ENCODE measurements at places on chromosomes 7 and 10.
A peak's percentile ranks its signal among the peaks of the same experiment; 100 is the strongest.

- no peak for DNase-seq
Observed at GRCh38 chr7:151927011-151927410, 29.2 kb upstream of the GALNTL5 start.

DNA sequence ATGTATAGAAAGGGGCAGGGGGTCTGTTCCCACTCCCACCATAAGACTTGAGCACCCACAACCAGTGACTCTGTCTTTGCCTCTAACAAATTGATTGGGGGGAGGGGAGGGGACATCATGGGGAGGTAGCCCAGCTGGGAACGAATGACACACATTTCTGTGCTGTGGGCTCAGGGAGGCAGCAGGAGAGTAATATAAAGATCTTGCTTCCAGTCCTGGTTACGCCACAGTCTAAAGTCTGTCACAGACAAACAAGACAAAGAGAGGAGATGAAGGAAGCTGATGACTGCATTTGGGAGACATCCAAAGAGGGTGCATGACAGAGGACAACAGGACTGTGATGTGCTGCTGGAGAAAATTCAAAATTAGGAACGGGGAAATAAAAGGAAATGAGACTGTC, 153.9 kb downstream of the ACTR3B start:
- DNase-seq, result no peak

- no peak for DNase-seq
Observed at GRCh38 chr10:110416776-110417711, 80.7 kb upstream of the DUSP5 start.

- DNase-seq, result no peak
Observed at GRCh38 chr10:125795128-125795527, 19.5 kb upstream of the MMP21 start.

GRCh38 chr7:24972991-24973390, 7.0 kb downstream of the OSBPL3 start:
- no peak for DNase-seq

- no peak for DNase-seq
Observed at GRCh38 chr7:98594787-98595186, 22.3 kb upstream of the NPTX2 start.

GRCh38 chr7:43485580-43485979, 97.3 kb upstream of the STK17A start:
- DNase-seq, result no peak

DNA sequence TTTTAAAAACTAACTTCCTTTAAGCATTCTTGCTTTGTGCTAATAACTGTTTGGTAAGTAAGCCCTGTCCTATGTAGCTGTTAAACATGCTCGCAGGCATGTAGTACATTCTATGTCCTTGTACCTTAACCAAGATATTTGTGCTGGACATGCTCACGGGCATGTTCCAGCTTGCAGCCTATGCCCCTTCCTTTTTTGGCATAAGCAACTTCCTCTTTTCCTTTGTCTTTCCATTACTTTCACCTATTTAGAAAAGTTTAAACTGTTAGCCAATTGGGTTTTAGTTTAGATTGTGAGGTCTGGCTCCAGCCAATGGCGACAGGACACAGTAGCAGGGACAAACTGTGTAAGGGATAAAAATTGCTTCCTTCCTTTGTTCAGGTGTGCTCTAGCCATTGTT, 14.4 kb upstream of the APBB1IP start:
- DNase-seq, result no peak

DNA sequence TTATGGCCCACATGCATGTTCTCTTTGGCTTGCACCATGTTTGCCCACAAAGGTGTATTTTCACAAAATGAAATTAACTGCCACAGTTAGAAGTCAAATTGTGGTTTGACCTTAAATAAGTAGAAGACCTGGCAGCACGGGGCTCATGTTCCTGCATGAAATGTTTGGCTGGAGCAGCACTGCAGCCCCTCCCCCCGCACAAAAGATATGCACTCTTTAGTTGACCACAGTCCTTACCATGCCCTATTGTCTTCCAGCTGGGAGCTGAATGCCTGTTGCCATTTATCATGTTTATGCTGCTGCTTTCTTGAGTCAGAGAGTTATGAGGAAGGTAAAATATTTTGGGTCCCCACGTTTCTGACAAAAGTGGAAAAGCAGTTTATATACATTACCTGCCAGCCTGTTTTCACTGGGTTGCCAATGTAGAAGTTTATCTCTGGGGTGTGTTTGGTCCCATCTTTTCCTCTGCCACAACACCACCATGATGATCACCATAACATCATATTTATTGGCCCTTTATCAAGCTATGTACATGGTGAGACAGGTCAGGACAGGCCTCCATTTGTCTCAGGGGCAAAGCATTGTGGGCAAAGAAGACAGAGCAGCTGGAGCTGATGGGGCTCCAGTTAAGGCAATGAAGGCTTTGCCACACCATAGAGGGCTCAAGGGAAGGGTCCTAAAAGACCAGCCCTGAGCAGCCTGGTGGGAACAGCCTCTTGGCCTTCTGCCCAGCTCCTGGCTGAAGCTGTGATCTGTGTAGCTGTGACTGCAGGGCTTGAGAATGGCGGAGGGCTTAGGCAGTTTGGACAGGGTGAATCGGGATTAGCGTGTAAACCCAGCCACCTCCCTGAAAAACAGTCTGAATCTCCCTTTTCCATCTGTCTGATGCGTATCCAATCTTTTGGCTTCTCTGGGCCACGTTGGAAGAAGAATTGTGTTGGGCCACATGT, 5.4 kb downstream of the PRF1 start:
- DNase-seq, result no peak

- no peak for DNase-seq
Observed at GRCh38 chr7:72706521-72706920, 121.5 kb downstream of the TYW1B start.

- no peak for DNase-seq
Observed at GRCh38 chr7:63233881-63234280, 764.8 kb upstream of the ZNF722 start.

DNA sequence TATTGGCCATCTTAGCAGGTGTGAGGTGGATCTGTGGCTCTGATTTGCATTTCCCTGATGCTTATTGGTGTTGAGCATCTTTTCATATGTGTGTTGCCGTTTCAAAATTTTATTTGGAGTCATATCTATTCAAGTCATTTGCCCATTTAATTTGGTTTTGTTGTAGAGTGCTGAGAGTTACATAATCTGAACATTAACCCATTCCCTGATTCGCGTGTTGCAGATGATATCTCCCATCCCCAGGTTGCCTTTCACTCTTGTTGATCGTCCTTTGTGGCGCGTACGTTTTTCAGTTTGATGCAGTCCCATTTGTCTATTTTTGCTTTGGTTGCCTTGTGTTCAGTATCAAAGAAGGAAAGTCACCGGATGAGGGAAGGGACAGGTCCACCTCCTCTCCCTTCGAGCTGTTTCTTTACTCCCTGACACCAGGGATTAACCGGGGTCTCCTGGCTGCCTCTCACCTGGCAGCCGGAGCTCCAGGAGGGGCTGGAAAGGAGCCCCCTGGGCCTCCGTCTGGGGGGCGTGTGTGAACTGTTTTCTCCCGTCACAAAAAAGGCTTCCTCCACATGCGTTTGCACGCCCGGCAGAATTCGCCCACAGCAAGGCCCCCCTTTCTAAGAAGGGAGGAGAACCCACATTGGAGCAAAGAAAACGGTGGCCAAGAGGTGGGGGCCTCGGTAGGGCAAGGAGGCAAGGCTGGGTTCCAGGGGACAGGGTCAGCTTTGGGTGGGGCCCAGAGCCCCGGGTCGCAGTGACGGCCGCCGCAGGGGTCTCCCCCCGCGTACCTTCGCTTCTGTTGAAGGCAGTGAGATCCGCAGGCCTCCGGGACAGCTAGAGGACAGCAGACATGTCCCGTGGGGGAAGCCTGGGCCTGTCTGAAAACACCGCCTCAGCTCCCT, 8.3 kb downstream of the MNX1 start:
- no peak for DNase-seq

DNA sequence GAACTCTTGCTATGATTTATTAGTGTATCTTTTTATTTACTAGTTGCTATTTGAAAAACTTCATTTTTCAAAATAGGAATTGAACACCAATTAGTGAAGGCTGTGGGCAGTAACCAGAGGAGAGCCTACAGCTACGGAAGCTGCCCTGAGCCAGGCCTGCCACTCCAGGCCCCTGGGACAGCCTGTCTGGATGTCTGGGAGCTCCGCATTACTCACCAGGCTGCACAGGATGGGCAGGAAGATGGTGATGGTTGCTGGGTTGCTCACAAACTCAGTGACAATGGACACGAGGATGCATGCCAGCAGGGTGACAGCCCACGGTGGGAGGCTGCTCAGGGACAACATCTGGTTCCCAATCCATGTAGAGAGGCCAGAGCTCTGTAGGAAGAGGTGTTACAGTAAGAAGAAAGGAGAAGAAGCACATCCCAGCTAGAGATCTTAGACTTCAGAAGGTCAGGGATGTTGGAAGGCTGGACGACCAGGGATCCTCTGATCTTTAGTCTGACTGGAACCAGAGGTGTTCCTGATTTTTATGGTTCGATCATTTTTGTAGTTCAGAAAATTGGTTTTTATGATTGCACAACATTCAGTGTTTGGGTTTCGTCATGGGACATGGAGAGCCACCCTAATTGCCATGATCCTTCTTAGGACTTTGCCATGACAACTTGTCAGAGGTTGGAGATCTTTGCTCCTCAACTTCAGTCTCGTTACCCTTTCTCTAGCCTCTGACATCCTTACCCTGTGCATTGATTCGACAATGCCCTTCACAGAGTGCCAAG, 23.2 kb downstream of the STMP1 start:
- DNase-seq, result no peak

GRCh38 chr7:138449580-138449979, 10.5 kb upstream of the TRIM24 start:
- DNase-seq, result peak; percentile 66

DNA sequence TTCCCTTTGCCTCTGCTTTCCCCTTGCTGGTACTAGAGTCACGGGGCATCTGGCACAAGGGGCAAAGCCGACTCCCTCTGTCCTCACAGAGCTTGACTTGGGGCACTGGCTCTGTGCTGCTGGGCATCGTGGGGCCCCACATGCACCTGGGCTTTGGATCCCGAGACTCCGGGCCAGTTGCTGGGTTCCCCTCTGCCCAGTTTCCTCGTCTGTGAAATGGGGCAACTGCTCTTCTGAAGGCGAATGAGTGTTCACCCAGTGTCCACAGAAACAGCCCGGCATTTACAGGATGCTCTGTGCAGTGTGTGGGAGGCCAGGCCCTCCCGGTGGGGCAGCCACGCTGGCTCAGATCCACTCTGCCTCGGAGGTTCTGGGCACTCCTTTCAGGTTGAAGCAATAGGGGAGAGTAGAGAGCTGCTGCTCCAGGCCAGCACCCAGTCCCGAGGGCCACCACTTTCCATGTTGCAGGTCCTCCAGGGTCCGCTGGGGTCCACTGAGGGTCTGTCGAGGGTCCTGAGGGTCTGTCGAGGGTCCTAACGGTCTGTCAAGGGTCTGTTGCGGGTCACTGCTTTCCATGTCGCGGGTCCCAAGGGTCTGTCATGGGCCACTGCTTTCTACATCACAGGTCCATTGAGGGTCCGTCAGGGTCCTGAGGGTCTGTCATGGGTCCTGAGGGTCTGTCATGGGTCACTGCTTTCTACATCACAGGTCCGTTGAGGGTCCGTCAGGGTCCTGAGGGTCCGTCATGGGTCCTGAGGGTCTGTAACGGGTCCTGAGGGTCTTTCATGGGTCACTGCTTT, 103.6 kb downstream of the VIPR2 start:
- DNase-seq, result no peak

DNA sequence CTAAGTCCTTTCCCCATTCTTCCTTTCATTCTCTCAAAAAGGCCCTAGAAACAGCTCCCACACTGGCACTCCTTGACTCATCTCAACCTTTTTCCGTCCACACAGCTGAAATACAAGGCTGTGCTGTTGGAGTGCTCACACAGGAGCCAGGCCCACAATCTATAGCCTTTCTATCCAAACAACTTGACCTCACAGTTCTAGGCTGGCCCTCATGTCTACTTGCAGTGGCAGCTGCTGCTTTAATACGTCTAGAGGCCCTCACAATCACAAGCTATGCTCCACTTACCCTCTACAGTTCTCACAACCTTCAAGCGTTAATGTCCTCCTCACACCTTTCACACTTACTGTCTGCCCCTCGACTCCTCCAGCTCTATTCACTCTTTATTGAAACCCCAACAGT, 12.0 kb upstream of the LRRC61 start:
- DNase-seq, result no peak

GRCh38 chr7:142301923-142302550, 44.2 kb upstream of the PRSS58 start:
- DNase-seq, result no peak

DNA sequence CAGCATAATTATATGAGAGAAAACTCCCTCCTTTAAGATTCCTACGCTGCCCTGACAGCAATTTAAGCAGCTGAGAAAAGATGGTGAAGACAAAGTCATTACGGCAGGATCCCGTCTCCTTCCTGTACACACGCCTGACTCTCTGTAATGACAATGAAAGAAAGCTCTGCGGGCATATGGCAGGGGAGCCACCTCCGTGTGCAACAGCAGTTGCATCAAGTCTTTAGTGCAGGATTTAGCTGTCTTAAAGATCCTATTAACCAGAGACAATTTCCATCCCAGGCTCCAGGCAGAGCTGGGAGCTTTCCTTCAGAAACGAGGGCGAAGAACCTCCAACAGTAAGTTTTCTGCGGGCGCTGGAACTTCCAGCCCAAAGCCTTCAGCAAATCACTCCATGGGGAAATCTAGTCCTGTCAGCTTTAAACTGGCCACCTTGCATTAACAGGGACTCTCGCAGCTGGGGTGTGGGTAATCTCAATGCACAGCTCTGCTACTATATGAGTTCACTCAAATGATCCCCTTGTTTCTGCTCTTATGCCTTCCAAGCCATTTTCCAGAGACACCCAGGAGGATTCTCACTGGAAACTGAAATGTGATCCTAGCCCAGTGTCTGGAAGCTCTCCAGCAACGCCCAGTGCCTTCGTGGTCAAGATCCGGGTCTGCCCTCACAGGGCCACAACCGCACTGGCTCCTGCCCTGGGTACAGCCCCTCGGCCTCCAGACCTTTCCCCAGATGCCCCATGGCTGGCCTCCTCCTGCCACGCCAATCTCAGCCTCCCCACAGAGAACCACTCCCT, 74.9 kb downstream of the CTBP2 start:
- no peak for DNase-seq

- no peak for DNase-seq
Observed at GRCh38 chr10:101080933-101081931, 19.4 kb downstream of the KAZALD1 start.

GRCh38 chr7:94648731-94649130, 7.2 kb downstream of the SGCE start:
- DNase-seq, result no peak

GRCh38 chr10:13271552-13272163, 28.2 kb downstream of the PHYH start:
- peak; percentile 69 for DNase-seq

DNA sequence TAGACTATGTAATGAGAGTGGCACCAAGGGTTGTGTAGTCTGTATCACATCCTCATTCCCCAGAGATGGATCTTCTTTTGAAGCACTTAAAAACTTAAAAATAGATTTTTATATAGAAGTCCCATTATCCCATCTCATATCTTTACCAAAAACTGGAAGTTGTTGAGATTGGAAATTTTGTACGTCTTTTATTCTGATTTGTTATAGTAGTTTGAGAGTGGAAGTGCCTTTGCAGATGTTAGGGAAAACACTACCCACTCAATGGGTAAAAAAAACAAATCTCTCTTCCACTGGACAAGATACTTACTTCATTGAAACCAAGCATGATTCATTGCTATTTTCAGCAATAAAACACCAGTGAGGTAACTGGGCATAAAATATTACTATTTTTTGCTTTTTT, 184.4 kb downstream of the MACC1 start:
- no peak for DNase-seq
